ENCODE measurements at places on chromosomes 2 and 18.
A peak's percentile ranks its signal among the peaks of the same experiment; 100 is the strongest.

- no peak for DNase-seq
Measured at GRCh38 chr2:160109243-160109642, 46.8 kb upstream of the PLA2R1 start.

- no peak for DNase-seq
Measured at GRCh38 chr2:40316620-40317019, 135.3 kb downstream of the SLC8A1 start.

DNA sequence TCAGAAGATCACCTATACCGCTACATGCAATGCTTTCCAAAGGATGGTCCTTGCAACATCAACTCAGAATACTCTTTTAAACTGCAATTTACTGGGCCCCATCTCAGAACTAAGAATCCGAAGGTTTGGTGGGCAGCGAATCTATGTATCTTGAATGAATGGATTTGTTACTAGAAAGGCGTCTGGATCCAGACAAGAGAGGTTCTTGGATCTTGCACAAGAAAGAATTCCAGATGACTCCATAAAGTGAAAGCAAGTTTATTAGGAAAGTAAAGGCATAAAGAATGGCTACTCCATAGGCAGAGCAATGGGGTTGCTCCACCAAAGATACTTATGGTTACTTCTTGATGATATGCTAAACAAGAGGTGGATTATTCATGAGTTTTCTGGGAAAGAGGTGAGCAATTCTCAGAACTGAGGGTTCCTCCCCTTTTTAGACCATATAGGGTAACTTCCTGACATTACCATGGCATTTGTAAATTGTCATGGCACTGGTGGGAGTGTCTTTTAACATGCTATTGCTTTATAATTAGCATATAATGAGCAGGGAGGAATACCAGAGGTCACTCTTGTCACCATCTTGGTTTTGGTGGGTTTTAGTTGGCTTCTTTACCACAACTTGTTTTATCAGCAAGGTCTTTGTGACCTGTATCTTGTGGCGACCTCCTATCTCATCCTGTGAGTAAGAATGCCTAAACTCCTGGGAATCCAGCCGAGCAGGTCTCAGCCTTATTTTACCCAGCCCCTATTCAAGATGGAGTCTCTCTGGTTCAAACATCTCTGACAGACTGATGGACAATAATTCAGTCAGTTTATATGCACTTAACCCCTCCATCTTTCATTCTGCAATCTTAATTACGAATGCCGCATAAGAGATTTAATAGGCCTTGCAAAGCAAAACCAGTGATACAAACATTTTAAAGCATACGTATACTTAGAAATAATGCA, 7.5 kb upstream of the RMDN2 start:
- no peak for DNase-seq

- no peak for DNase-seq
Measured at GRCh38 chr18:21314724-21315123, 72.7 kb downstream of the GREB1L start.

- DNase-seq, result no peak
Measured at GRCh38 chr2:205934443-205934842, 151.5 kb downstream of the INO80D start.

DNA sequence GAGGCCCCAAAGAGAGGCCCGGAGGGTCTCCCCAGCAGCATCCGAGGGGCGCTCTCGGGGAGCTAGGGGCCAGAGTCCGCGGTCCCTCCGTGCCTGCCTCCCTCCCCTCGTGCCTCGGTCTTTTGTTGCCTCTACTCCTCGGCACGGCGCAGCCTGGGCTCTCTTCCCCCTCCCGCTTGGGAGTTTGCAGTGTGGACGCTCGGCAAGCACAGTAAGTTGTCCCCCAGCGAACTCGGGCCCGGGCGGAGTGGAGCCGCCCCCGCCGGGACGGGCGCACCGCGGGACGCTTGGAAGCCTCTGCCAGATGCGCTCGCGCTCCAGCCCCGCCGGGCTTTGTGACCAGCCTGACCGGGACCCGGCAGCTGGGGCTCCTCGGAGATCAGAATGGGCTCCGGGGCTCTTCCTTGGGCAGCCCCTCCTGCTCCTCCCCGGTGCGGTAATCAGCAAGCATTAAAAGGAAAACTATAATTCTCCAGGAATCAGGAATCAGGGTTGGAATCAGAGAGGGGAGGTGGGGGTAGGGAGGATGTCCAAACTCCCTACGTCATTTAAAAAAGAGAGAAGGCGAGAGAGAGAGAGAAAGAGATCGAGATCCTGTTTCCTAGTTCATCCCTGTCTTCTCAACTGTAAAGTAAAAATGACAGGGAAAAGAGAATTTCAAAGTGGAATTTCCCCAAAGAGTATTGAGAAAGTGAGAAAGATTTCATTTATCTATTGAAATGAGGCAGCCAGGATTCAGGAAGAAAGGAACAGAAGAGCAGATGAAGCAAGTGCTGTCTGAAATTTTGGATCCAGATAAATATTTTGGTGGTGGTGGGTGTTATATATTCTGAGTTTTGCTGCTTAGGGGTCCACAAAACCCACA, 786 bp upstream of the TMEM200C start:
- DNase-seq, result no peak

DNA sequence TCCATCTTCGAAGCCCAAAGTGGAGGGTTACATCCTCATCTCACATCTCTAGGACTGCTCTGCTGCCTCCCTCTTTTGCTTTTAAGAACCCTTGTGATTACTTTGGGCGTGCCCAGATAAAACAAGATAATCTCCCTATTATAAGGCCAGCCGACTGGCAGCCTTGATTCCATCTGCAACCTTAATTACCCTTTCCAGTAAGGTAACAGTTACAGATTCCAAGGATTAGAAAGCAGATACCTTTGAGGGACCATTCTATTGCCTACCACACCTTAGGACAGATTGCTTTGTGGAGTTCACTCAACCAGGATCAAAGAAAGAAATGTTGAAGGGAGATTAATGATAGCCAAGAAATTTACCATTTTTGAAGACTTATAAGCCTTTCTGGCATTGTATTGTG, 250.8 kb upstream of the ACVR2A start:
- no peak for DNase-seq

DNA sequence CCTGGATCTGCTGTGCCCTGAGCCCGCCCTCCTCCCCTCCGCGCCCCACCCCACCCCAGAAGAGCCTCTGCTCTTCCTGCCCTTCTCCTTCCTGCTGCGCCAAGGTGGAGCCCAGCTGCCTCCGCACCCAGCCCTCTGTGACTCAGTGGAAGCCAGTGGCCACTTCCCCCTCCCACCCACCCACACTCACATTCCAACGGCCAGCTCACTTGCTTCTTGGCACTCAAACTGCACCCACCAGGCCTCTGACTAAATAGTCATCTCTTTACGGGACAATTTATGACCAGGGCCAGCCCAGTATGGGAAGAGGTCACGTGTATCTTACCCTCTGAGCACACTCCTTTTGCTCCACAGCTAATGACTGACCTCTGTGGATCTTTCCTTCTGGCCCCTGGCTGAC, 150.4 kb upstream of the SLC1A4 start:
- DNase-seq, result no peak

DNA sequence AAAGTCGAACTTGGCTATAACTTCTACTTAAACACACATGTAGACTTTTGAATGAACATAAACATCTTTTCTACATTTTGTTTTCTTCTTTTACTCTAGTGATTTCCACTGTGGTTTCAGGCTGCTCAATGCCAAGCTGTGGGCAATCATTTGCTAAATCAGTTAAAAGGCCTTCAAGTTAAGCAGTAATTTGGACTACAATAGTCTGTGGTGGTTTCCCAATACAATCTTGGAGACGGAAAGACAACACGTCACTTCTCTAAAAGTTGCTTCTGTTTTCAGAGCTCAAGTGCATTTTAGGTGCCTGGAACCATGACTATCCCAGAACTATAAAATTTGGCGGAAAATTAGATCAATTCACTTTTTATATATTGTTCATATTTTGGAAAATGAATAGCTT, 69.4 kb downstream of the TXNL1 start:
- DNase-seq, result peak; percentile 18

DNA sequence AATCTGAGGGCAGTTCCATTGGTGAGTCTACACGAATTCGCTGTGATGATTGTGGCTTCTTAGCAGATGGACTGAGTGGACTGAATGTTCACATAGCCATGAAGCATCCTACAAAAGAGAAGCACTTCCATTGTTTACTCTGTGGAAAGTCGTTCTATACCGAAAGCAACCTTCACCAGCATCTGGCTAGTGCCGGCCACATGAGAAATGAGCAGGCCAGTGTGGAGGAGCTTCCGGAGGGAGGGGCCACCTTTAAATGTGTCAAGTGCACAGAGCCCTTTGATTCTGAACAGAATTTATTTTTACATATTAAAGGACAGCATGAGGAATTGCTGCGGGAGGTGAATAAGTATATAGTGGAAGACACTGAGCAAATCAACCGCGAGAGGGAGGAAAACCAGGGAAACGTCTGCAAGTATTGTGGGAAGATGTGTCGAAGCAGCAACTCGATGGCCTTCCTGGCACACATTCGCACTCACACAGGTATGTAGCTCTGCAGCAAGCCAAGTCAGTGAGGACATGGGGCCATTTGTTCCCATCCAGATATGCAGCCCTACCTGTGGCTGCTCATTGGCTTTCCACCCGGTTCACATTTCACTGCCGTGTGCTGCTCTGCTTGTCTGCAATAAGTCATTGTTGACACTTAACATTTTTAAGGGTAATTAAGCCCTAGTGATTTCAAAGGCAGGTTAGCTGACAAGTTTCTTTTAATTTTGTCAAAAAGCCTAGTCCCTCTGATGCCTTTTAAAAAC, 37.7 kb downstream of the ZNF407 start:
- DNase-seq, result no peak

- no peak for DNase-seq
Measured at GRCh38 chr2:223219872-223220657, 168.1 kb downstream of the KCNE4 start.

GRCh38 chr2:46337208-46337994, 40.2 kb downstream of the EPAS1 start:
- DNase-seq, result no peak

DNA sequence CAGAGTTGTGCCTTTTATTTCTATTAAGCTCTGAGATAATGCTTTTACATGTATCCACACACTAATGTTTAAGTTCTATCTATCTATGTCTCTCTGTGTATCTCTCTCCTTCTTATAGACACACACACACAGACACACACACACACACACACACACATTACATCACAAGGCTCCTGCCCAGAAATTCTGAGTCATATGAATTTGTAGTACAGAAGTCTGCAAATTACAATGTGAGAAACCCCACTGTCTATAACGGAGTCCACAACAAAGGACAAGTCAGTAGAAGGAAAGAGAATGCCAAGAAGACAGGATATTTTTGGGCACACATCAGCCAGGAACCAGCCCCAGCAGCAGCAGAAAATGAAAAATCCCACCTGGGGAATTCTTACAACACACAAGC, 142.4 kb downstream of the EN1 start:
- DNase-seq, result no peak

- DNase-seq, result no peak
Measured at GRCh38 chr18:38545071-38545470, 979.5 kb upstream of the CELF4 start.

DNA sequence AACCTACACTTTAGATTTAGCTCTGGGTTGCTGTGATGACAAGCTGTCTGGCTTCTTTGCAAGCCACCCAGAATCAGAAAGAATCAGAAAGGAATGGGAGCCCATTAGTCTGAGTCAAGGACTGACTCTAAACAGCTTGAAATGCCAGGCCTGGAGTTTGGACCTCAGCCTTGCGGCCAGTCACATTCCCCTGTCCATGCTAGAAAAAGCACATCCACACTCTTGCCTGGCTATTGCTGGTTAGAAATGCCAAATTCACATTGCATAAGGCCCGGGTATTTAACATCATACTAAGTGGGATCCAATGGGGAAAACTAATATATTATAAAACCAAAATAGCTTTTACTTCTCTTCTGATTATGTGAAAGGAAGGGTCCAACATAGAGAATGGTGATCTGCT, 756.8 kb upstream of the KLHL29 start:
- DNase-seq, result no peak

DNA sequence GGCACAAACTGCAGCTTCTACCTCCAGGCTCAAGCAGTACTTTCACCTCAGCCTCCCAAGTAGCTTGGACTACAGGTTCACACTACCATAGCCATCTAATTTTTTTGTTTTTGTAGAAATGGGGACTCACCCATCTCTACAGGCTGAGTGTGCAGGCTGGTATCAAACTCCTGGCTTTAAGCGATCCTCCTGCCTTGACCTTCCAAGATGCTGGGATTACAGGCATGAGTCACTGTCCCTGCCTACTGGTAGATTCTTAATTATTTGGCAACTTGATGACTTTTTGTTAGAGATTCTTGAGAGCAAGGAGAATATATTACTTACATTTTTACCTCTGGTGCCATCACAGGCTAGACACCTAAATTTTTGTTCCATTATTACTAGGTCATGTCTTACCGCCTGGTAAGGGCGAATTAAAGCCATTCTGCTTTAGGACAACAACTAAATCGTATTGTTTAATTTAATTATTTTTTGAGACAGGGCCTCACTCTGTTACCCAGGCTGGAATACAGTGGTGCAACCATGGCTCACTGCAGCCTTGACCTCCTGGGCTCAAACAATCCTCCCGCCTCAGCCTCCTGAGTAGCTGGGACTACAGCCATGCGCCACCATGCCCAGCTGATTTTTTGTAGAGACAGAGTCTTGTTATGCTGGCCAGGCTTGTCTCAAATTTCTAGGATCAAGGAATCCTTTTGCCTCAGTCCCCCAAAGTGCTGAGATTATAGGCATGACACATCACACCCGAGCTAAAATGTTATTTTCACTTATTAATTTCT, 15.7 kb downstream of the DYNC1I2 start:
- no peak for DNase-seq

- no peak for DNase-seq
Measured at GRCh38 chr2:144501118-144501517, 18.8 kb downstream of the ZEB2 start.

GRCh38 chr2:150599889-150600288, 112.4 kb upstream of the RND3 start:
- DNase-seq, result no peak

DNA sequence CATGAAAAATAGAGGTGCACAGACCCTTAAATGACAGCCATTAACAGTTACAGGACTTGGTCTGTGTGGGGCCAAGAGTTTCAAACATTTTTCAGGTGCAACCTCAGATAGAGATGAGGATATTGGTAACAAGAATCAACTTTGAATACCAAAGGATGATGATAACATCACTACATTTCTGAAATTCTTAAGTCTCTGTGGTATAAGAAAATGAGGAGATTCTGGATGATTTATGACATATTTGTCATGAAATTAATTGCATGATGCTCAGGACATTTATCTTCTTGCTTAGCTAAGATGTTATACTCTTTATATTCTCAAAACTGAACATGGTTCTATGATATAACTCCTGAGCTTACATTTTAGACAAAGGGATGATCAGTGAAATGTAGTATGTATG, 471.8 kb upstream of the CWC22 start:
- no peak for DNase-seq

All from GF-D8 (cell line).